ENCODE measurements at places on chromosomes 2 and 18.

DNA sequence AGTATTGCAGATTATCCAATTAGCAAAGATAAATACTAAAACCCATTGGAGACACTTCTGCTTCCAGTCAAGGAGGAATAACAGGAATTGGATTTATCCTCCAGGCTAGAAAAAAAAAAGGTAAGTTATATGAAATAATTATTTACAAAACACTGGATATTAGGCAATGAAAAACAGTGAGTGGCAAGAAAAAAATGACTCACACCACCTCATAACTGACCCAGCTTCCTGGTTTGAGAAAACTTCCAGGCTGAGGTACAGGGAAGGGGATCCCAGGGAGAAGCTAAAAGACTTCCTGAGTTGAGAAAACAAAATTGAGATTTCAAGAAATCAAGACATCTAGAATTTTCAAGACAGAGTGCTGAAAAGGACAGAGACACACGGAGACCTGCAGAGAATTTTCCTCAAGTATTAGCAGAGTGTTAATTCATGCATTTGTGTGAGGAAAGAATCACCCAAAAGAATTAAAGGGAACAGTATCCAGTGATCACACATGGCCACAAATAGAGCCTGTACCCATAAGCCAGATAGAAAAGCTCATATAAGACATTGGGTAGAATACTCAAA, 17.4 kb downstream of the SRD5A2 start:
- DNase-seq = no peak

GRCh38 chr2:44686561-44686960, 254.9 kb upstream of the SIX3 start:
- no peak for DNase-seq

- DNase-seq = no peak
Measured at GRCh38 chr2:13638181-13638580, 921.4 kb downstream of the TRIB2 start.

DNA sequence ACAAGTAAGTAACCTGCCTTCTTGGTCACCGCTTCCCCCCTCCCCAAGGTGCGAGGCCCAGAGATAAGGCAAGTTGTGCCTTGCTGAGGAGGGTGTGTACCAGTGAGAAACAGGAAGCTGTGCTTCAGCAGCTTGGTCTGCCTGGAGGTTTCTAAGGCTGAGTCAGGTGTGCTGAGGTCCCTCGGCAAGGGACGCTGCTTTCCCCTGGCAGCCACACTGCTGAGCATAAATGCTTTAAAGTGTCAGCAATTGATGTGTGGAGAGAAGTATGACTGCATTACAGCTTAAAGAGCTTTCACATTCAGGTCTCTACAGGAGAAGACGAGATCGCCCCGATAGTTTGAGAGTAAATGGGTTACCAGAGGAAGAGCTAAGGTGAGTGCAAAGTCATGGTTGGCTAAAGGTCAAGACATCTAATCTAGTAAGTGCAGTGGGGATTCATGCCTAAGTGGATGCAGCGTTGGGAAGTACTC, 86.9 kb downstream of the LIMS1 start:
- DNase-seq = no peak

DNA sequence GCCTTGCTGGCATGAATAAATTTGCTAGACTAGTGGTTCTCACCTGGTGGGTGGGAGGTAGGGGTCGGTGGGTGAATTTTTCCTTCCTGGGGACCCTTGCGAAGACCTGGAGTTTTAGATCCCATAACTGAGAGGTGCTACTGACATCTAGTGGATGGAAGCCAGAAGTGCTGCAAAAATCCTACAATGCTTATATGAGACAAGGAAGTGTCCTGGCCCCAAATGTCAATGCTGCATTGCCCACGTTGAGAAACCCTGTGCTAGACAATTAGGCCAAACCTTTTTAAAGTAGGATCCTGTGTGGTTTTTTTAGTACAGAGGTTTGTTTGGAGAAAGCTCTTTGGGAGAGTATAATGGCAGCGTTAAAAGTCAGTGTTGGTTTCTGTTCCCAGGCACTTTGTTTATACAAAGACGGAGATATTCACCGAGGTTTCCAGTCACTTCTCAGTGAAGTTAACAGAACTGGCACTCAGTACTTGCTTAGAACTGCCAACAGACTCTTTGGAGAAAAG, 9.6 kb downstream of the SERPINB8 start:
- no peak for DNase-seq

- no peak for DNase-seq
Measured at GRCh38 chr2:175525975-175526374, 344.5 kb upstream of the ATP5MC3 start.

- no peak for DNase-seq
Measured at GRCh38 chr2:173472112-173472511, 117.4 kb downstream of the CDCA7 start.

GRCh38 chr18:36828157-36828629, 609 bp downstream of the TPGS2 start:
- DNase-seq = no peak

GRCh38 chr2:181844551-181845290, 46.8 kb upstream of the ITPRID2 start:
- DNase-seq = no peak

- no peak for DNase-seq
Measured at GRCh38 chr2:28273751-28274150, 118.9 kb upstream of the FOSL2 start.
